Activated naive CD8-positive, alpha-beta T cell treated with anti-CD3 and anti-CD28 coated beads, Interleukin-2, amount 10 ng/mL, durations not matched to agents 7 days and 5 days (primary cell): ENCODE measurements at places on chromosomes 3 and 15. TPM values are rescaled to one million over a fixed set of nuclear protein-coding genes. Genes with fewer than 3 reads are reported as not detected.

The NANOGP8 gene
- total RNA-seq: not detected

The MYL3 gene
- total RNA-seq: not detected

The ATP13A4 gene
- 4.2 TPM for total RNA-seq

The AGBL1 gene
- not detected for total RNA-seq

The FAM174B gene
- total RNA-seq: 1.9 TPM

The KBTBD13 gene
- total RNA-seq: not detected

The MAP1A gene
- 3.4 TPM for total RNA-seq

The ALCAM gene
- 8.1 TPM for total RNA-seq

The GASK1A gene
- not detected for total RNA-seq

The CCNB2 gene
- total RNA-seq: 75.9 TPM

The DPH3 gene
- total RNA-seq: 14.9 TPM

The RNU5B-1 gene
- total RNA-seq: 27.3 TPM

The PPP1R14D gene
- total RNA-seq: not detected

The XYLB gene
- total RNA-seq: 3.1 TPM

The SAMMSON gene
- not detected for total RNA-seq

The KCNAB1 gene
- total RNA-seq: 0.09 TPM

The SERINC4 gene
- total RNA-seq: 0.17 TPM

The SLC22A13 gene
- total RNA-seq: 0.61 TPM

The ISLR2 gene
- not detected for total RNA-seq

The EPHA3 gene
- total RNA-seq: not detected

The RPL15 gene
- 1,648 TPM for total RNA-seq

The LRRC15 gene
- total RNA-seq: not detected

The TNNC1 gene
- total RNA-seq: 3.0 TPM

The DAZL gene
- not detected for total RNA-seq

The HTR3E gene
- not detected for total RNA-seq

The TMA7 gene
- total RNA-seq: 260 TPM

The LRRC3B gene
- not detected for total RNA-seq

The TMOD2 gene
- total RNA-seq: 16.0 TPM

The ADAMTS9 gene
- total RNA-seq: not detected

The COL6A5 gene
- not detected for total RNA-seq

The FBXW12 gene
- total RNA-seq: not detected

The SLC12A1 gene
- not detected for total RNA-seq

The COX5A gene
- total RNA-seq: 220 TPM

The GOLGA8F gene
- not detected for total RNA-seq

The ATP13A5 gene
- not detected for total RNA-seq

The SPINT1 gene
- total RNA-seq: 7.3 TPM

The TUSC7 gene
- total RNA-seq: not detected
